ENCODE measurements at places on chromosomes 13 and 19.

- DNase-seq = no peak
Measured at GRCh38 chr19:46875234-46875633, 14.4 kb downstream of the ARHGAP35 start.

GRCh38 chr19:24065865-24066604 is 21.0 kb upstream of the ZNF254 start:
- DNase-seq = no peak

- no peak for DNase-seq
Measured at GRCh38 chr13:107736731-107737130, 478.6 kb downstream of the LIG4 start.

DNA sequence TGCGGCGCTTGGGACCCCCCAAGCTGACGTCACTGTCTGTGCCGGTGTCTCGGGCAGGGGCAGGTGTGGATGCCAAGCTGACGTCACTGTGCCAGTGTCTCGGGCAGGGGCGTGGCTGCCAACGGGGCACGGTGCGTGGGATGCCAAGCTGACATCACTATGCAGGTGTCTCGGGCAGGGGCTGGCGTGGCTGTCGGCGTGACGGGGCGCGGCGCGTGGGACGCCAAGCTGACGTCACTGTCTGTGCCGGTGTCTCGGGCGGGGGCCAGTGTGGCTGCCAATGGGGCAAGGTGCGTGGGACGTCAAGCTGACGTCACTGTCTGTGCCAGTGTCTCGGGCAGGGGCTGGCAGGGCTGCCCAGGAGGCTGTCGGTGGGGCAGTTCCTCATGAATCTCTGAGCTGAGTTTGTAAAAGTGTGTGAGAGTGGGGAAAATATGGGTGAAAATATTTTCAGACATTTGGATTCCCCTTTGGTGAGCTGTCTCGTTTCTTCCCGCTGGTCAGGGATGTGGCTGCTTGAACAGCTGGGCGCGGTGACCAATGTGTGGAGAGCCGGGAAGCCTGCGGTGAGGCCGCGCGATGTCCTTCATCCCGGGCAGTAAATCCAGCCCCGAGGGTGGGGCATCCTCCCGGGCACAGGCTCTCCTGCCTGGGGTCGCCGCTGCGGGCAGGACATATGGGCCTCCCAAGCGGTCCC is 25.2 kb downstream of the MCF2L start:
- no peak for DNase-seq

DNA sequence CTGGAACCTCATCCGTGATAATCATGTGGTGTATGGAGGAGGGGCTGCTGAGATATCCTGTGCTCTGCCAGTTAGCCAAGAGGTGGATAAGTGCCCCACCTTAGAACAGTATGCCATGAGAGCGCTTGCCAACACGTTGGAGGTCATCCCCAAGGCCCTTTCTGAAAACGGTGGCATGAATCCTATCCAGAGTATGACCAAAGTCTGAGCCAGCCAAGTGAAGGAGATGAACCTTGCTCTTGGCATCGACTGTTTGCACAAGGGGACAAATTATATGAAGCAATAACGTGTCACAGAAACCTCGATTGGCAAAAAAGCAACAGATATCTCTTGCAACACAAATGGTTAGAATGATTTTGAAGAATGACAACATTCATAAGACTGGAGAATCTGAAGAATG is 251.2 kb upstream of the OBI1 start:
- no peak for DNase-seq

DNA sequence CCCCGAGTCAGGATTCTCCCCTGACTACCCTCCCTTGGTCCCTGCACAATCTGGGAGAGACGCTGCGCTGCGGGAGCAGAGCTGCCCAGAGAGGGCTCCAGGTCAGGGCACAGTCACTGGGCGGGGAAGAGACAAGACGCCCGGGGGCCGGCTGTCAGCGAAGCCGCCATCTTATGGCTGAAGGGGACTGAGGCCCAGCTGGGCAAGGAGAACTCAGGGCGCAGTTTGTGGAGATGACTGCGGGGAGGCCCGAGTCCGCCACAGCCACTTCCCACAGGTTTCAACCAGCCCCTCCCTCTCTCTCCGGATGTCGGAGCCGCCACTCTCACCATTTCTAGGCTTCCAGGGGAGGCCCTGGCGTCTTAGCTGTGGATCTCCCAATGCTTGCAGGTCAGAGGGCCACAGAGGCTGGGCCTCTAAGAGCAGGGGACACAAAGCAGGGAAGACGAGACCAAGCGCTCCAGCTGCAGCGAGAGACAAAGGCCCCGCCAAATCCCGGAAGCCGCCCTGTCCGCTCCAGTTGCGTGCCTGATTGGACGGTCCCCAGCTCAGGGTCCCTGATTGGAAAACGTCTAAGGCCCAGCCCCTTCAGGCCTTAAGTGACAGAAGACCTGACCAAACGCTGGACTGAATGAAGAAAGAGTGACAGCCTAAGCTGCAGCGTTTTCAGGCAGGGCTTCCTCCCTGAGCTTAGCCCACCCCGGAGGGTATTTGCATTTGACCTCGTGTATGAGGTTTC is at the start of gene ZNF724:
TSS of gene ZNF724 (minus strand) at position 484 of the 739 bp plus-strand sequence. CDS start at position 332, 152 bp downstream.
- peak; percentile 97 for DNase-seq

DNA sequence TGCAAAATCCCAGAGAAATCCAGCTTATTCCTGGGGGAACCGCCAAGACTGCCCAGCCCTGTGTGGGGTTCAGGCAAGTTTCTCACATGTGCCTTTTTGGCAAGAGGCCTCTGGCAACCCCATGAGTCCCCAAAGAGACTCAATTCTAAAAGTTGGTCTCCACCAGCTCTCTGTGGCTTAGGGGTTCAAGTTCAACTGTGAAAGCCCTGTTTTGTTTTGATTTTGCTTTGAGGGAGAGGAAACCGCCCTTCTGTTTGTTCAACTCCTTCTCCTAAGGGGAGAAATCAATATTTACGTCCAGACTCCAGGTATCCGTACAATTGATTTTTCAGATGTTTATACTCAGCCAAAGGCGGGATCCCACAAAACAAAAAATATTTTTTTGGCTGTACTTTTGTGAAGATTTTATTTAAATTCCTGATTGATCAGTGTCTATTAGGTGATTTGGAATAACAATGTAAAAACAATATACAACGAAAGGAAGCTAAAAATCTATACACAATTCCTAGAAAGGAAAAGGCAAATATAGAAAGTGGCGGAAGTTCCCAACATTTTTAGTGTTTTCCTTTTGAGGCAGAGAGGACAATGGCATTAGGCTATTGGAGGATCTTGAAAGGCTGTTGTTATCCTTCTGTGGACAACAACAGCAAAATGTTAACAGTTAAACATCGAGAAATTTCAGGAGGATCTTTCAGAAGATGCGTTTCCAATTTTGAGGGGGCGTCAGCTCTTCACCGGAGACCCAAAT is 583 bp upstream of the LDLR start:
- no peak for DNase-seq

- no peak for DNase-seq
Measured at GRCh38 chr13:106911627-106912026, 343.7 kb upstream of the ARGLU1 start.
